ENCODE measurements at places on chromosomes 12 and 14.

- peak; percentile 60 for DNase-seq
These were observed 73.8 kb downstream of the KIAA0586 start for GRCh38 chr14:58501214-58501816.

- peak; percentile 47 for DNase-seq
These were observed 594 bp upstream of the CEP170B start for GRCh38 chr14:104864267-104865080.

DNA sequence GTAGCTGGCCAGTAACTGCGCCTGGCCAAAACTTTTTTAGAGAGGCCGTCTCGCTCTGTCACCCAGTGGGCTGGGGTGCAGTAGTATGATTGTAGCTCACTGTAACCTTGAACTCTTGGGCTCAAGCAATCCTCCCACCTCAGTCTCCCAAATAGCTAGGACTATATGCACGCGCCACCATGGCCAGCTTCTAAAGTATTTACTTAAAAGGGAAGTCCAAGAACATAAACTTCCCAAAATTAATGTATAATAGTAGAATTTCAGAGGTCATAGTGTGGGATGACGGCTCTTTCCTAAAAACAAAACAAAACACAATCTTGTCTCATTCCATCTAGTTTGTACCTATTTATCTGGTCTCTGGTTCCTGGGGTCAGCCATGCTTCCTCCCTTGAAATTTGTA, 42.2 kb upstream of the FOS start:
- no peak for DNase-seq

DNA sequence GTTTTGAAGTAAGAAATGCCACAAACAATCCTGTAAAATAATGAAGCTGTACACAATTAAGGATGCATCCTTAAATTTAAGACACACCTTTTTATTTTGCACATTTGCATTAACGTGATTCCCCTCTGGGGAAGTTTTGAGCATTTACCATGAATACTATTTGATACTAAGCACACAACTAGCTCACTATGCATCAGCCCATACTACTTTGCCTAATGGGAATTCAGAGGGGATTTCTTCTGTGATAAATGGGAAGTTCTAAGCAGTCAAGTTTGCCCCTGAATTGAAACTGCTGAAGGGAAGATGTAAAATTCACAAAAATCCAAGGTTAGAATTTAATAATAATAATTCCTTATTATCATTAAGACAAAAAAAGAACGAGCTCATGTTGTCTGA, 27.4 kb downstream of the SINHCAF start:
- no peak for DNase-seq

- no peak for DNase-seq
These were observed 4.8 kb upstream of the LMO3 start for GRCh38 chr12:16610743-16611142.

GRCh38 chr14:52380294-52380693, 66.2 kb downstream of the PTGER2 start:
- DNase-seq, result no peak

DNA sequence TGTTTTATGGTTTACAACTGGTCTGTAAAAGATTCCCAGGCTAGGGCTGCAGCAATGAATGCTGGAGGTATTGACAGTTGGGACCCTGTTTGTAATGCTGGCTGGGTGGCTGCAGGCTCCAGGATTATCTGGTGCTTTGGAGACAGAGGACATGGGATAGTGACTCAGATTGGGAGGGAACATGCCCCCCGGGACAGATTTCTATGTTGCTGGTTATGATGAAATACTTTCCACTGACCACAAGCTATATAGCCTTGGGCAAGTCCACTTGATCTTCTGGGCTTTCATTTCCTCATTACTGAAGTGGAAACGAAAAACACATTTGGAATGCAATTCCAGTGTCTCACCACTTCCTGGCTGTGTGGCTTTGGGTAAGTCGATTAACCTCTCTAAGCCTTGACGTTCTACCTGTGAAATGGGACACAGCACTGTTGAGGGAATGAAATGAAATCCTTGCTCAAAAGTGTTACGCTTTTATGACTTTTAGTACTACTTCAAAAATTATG, 6.3 kb upstream of the TPCN1 start:
- no peak for DNase-seq

GRCh38 chr12:116320791-116321217, 43.3 kb upstream of the MED13L start:
- DNase-seq, result no peak

All from NCI-H1105 (cell line).